T follicular helper cell (primary cell): ENCODE measurements at places on chromosomes 11 and 22.

DNA sequence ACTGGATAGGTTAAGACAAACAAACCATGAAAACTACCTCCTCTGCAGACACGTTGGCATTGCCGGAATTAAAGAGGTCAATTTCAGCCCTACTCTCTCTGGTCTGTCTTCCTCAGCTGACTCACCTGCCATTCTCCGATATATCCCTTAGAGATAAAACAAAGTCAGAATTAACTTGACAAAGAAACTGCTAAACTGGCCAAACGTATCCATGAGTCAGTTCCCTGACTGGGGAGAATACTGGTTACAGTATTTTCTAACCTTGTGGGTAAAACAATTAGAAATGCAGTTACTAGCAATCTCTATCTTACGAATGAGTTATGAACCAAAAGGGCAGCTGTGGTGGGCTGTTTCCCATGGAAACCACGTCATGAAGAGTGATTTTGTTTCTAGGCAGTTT is 96.2 kb downstream of the RDX start:
- no peak for DNase-seq

- DNase-seq = no peak
Measured at GRCh38 chr11:10488121-10488933, 33.3 kb downstream of the AMPD3 start.

DNA sequence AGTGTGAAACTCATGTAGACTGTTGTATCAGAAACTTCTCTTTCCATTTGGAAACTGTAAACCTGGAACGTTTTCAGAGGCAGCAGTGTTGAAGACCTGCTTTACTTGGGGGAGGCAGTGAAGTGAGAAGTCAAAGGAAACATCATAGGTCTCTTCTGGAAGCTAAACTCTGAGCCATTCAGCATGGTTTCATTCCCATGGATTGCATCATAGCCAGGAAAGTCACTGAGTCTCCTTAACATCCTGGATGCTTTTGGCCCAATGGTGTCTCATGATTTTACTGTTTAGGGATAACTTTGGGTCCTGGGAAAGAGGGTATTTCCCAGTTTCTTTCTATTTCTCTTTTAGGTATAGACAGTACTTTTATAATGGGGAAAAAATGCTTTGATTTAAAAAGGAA is 153.2 kb upstream of the E2F8 start:
- DNase-seq = no peak

GRCh38 chr11:71065841-71066240 is 186.5 kb downstream of the SHANK2 start:
- DNase-seq = no peak

DNA sequence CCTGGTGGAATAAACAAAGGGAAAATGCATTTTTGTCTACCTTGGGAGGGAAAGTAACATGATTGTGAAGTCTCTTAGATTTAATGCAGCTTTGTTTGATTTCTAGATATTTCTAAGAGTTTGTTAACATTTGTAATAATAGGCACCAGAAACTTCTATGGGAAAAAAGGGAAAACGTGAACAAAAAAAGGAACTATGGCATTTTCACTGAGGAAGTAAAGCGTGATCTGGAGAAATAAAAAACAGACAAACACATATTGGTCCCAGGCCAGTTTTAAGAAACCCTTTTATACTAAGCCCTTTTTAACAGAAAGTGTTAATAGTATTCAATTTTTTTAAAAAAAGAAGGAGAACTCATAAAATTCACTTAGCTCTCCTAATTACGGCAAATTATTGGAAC is 6.9 kb upstream of the MS4A7 start:
- no peak for DNase-seq

GRCh38 chr11:70572974-70573260 is 174.6 kb downstream of the CTTN start:
- DNase-seq = no peak

DNA sequence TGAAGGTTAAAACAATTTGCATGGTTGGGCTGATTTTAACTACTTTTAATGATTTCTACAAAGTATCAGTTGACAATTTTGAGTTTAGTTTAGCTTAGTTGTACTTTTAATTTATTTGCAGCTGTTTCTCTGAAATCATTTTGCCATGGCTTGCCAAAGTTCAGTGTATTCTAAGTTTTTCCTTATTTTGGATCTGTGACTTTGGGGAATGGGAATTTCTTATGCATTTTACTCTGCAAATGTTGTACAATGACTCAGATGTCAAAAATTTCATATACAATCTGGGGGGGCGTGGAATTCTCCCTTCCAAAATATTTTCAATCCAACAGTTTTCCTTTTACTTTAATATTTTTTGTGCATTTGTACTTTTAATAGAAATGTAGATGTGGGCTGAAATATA is 8.9 kb upstream of the DCHS1 start:
- DNase-seq = no peak

DNA sequence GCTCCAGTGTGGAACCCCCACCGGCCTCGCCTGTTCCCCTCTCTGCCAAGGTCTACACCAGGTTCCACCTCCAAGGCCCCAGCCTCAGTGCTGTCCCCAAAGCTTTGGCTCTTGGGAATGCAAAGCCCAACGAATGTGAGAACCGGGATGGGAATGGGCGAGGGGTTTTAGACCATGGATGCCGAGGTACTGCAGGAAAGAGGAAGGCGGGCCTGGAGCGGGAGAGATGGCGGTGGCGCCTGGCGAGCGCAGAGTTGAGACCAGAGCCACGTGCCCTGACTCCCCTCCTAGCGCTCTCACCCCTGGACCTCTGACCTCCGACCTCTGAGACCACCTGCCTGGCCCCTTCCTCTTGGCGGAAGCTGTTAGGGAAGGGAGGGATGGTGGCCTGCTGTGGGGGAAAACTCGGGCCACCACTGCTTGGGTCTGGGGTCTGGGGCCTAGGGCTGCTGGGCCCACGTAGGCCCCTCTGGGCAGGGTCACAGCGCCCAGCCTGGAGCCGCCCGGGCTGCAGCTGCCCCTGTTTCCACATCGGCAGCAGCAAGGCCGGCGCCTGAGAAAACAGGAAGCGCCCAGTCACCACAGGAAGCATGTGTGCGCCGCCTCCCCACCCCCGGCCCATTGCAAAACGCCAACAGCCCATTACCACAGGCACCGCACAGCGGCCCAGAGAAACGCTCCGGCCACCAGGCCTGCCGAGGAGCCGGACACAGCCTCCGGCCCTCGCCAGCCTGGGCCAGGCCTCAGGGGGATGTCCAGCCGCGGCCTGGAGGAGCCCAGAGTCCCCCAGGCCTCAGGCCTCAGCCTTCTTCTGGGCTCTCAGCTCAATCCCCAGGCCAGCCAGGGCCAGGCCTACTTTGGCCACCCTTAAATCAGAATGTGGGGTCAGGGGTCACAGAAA is 13.8 kb upstream of the SLC39A13 start:
- no peak for DNase-seq

DNA sequence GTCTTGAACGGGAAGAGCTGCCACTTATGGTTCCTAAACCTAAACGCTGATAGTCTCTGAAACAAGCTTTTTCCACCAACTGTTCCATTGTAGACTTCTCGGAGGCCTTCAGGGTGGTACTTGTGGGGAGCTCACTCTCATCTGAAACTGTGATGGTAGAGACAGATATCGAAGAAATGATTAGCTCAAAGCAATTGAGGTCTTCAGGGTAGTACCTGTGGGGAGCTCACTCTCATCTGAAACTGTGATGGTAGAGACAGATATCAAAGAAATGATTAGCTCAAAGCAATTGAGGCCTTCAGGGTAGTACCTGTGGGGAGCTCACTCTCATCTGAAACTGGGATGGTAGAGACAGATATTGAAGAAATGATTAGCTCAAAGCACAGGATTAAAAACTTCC is 175.7 kb downstream of the SWAP70 start:
- DNase-seq = no peak

- DNase-seq = no peak
Measured at GRCh38 chr11:94586546-94586945, 19.4 kb downstream of the PIWIL4 start.

GRCh38 chr11:13210424-13210823 is 67.2 kb upstream of the BMAL1 start:
- peak; percentile 3 for DNase-seq

- DNase-seq = peak; percentile 54
Measured at GRCh38 chr22:49825944-49826602, 1.6 kb downstream of the BRD1 start.
